PC-9 (cell line): ENCODE measurements at places on chromosomes 2 and 18. TPM values are rescaled to one million over a fixed set of nuclear protein-coding genes. Genes with fewer than 3 reads are reported as not detected.

GRCh38 chr18:23756590-23757436 is 67.6 kb downstream of the LAMA3 start:
- no peaks in the 10 kb centered on the region for H3K36me3 ChIP-seq
- DNase-seq: no peak
- H3K4me3 ChIP-seq: no peak overlapping the region
- no peaks in the 10 kb centered on the region for H3K27me3 ChIP-seq
- no peak overlapping the region for H3K27ac ChIP-seq
- H3K4me1 ChIP-seq: no peaks in the 10 kb centered on the region

- H3K27me3 ChIP-seq: no peaks in the 10 kb centered on the region
- H3K27ac ChIP-seq: no peak overlapping the region
- DNase-seq: no peak
- H3K36me3 ChIP-seq: peaks cover 76% of the 10 kb centered on the region
- no peak overlapping the region for H3K4me3 ChIP-seq
- peaks cover 59% of the 10 kb centered on the region for H3K4me1 ChIP-seq
Observed at GRCh38 chr2:177258059-177258458, 6.5 kb downstream of the NFE2L2 start.

- H3K36me3 ChIP-seq: no peaks in the 10 kb centered on the region
- H3K4me3 ChIP-seq: no peak overlapping the region
- no peak overlapping the region for H3K27ac ChIP-seq
Observed at GRCh38 chr2:758073-758820, 81.0 kb upstream of the TMEM18 start.

- no peaks in the 10 kb centered on the region for H3K36me3 ChIP-seq
- H3K27me3 ChIP-seq: no peaks in the 10 kb centered on the region
- H3K27ac ChIP-seq: no peak overlapping the region
- no peak overlapping the region for H3K4me3 ChIP-seq
- no peak for DNase-seq
Observed at GRCh38 chr18:24719791-24720190, 259.4 kb downstream of the HRH4 start.

DNA sequence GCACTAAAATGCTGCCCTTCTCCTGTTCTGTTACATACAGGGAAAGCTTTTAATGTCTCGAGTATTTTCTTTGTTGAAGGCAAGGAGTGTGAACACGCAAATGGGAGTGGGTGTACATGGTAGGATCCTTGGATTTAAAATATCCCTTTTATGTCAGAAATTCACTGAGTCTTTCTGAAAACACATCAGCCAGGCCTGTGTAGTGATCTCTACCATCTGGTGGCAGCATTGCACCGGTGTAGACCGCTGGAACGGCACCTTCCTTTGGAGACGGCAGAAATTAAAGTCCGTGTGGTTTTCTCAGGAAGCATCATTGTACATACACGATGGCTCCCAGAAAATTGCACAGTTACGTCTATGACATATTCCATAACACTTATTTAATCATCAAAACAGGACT is 515.8 kb downstream of the GALR1 start:
- H3K27ac ChIP-seq: no peak overlapping the region
- no peaks in the 10 kb centered on the region for H3K4me1 ChIP-seq
- peaks cover 19% of the 10 kb centered on the region for H3K27me3 ChIP-seq
- peak; percentile 13 for DNase-seq
- H3K36me3 ChIP-seq: no peaks in the 10 kb centered on the region

- no peaks in the 10 kb centered on the region for H3K36me3 ChIP-seq
- H3K4me3 ChIP-seq: no peak overlapping the region
- no peaks in the 10 kb centered on the region for H3K4me1 ChIP-seq
- no peaks in the 10 kb centered on the region for H3K27me3 ChIP-seq
Observed at GRCh38 chr2:164954186-164954585, 1.1 kb downstream of the SLC38A11 start.

Gene LIPG
- total RNA-seq: 22.7 and 30.9 TPM in 2 replicates
